ENCODE measurements at places on chromosomes 1 and 21.

DNA sequence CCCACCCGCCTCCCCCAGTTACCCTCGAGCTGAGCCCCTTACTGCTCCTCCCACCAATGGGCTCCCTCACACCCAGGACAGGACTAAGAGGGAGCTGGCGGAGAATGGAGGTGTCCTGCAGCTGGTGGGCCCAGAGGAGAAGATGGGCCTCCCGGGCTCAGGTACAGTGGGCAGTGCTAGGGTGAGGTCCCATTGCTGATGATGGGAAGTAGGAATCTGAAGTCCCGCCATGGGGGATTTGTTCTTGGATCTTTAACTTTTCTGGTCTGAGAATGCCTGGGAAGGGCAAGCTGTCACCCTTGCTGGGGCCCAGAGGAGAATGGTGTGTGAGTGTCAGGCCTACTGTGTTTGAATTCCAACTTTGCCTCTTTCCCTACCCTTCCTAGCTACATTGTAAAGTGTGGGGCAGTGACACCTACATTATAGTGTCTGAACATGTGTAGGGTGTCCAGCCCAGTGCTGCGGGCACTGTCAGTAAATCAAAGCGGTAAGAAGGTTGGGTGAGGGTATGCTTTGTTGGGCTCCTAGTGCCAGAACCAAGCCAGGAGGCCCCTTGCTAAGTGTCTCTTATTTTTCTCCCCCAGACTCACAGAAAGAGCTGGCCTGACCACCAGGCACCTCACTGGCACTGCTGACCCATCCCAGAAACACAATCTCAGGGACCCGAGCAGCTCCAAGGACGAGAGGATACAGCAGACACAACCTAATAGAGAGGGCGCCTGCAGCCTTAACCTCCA lies 44.7 kb downstream of the YARS1 start:
- no peak for DNase-seq

GRCh38 chr1:226600254-226600653 lies 51.7 kb downstream of the STUM start:
- no peak for DNase-seq

DNA sequence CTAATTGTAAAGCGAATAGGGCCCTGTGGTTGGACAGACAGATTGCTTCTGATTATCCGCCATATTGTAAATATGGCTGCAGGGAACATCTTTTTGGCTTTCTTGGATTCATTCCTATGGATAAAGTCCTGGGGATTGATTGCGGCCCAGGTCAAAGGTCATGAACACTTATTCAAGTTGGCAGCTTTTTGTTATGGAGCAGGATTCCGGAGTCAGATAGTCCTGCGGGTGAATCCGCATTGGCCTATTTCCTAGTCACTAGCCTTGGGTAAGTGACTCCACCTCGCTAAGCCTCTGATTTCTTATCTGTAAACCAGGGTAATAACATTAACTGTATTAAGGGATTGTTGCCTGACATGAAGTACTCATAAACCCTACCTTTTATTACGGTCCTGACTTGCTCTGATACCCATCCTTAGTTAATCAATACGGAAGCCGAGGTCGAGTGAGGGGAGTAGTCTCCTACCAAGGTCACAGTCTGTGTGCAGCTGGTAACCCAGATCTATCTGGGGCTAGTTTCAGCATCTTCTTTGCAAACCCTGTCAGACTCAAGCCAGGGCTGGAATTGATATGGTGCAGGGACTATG lies 31.7 kb downstream of the EDN2 start:
- DNase-seq, result no peak

DNA sequence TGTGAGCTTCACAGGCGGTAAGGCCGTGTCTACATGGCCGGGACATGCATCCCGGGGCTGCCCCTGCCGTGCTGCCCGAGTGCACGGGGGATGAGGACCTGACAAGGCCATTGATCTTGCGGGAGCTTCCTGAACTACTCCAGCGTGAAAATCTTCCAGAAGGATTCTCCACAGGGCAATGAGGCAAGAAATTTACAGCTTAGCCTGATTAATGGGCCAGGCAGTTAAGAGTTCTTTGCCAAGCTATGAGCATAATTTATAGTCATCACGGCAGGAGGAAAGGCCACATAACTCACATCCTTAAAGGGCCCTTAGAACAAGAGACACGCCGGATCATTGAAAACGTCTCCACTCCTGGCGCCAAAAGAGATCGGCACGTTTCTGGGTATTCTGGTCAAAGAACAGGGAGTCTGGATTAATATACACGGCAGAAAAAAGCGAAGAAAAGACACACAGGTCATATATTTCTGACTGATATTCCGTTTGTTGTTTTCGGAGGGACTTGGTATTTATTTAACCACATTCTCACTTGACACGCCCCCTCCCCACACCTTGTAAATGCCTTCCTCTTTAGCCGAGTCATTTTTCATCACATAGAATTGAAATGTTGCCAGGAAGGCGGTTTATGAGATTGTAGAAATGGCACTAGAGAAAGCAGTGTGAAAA lies 180.5 kb downstream of the DYRK1A start:
- DNase-seq, result no peak

DNA sequence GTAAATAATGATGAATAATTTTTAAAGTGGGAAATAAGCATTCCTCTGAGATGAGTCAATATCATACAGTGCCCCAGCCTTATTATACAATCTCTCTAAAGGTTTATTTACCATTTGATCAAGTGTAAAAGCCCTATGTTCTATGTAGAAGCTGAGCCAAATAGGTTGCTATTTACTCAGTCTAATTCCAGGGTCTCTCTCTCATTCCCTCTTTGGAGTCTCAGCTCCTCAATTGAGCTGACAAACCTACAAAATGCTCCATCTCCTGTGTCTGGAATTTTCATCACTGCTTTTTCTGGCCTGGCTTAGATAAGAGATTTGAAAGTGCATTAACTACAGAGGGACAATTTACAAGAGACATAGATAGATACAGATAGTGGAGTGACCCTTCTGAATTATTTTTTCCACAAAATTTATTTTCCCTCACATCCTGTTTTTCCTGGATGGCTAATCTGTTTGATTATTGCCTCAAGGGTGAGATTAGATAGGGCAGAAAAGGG lies 24.8 kb upstream of the USH2A start:
- DNase-seq, result no peak

DNA sequence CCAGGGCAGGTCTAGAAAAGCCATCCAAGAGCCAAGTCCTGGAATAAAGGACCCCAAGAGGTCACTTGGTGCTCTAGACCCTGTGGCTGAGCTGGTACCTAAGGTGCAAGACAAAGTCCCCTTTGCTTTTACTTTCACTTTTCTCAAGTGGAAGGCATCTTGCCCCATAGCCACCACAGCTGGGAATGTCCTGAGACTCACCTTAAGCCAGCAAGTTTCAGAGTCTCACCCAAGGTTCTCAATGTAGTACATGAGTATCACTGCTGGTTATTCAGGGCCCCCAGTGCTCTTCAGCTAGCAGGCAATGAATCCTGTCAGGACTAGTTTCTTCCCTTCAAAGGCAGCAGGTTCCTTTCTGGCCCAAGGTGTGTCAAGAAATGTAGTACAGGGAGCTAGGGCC lies 67.5 kb downstream of the UROD start:
- no peak for DNase-seq

DNA sequence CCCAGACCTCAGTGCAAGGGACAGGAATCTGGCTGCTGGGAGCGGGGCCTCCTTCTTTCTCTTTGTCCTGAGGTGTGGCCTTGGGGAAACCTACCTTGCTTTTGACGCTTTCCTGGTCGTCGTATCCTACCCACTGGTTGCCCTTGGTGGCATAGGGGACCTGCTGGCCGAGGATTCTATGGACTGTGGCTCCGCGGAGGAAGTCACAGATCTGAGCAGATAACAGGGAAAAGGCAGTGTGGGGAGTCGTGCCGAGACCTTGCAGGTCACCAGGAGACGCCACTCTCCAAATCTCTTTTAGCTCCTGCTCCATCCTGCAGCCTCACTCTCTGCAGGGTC lies 4.0 kb upstream of the MYBPH start:
- no peak for DNase-seq

DNA sequence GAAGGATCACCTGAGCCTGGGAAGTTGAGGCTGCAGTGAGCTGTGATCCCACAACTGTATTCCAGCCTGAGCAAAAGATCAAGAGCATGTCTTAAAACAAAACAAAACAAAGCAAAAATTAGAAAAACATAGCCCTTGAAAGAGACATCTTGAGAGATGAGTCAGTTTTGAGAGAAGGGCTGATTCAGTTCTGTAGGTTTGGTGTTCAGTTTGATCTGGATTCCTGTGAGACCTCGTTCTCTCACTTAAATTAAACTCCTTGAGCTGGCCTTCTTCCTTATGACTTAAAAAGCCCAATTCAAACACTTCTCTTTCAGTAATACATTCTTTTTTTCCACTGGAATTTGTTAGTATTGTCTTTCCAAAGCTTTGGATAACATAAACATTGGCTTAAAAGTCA lies 164.2 kb downstream of the NRIP1 start:
- no peak for DNase-seq

DNA sequence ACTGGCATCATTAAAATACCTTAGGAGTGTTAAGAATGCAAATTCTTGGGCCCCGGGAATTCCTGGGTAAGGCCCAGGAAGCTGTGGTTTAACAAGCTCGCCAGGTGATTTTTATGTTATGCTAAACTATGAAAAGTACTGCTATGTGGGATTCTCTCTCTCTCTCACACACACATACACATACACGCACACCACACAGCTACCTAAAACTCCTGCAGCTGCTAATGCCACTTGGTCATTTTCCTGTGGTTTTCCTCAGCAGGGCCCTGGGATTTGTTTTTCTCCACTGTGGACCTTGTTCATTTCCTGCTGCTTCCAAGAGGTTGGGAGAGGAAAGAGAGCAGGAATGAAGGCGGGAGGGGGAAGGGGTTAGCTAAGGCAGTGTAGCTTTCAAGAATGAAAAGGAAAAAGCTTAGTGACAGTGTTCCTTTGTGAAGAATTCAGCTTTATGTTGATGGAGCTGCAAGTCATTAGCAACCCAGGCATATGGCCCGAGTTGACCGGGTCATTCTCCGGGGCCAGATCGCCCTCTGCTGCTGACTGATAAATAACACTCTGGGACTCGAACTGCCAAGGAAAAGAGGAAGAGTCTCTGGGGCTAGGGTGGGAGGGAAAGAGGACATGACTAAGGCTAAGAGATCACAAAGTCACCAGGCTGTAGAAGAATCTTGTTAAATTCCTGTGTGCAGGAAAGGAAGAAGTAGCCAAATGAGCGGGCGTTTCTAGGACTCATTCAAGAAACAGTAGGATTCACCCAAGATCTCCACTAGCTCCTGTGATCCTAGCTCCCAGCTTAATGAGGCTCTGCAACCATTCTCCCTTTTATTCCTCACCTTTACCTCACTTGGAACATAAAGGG lies 30.5 kb upstream of the LRIG2 start:
- peak; percentile 51 for DNase-seq

DNA sequence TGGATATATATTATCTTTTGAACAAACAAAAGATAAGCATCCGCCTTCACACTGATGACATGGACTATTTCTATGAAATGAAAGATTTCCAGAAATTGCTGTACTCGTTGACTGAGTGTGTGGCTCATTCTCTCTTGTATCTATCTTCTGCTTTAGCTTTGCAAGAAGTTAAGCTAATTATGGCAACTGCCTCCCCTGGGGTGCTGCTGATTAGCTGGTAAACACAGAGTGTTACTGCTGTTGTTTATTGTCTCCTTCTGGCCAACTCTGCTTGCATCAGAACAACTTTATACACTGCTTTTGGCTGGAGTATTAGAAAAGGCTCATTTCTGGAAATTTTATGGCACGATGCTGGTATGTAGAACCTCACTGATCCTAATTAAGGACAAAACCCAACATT lies 95.6 kb upstream of the SNX7 start:
- no peak for DNase-seq

DNA sequence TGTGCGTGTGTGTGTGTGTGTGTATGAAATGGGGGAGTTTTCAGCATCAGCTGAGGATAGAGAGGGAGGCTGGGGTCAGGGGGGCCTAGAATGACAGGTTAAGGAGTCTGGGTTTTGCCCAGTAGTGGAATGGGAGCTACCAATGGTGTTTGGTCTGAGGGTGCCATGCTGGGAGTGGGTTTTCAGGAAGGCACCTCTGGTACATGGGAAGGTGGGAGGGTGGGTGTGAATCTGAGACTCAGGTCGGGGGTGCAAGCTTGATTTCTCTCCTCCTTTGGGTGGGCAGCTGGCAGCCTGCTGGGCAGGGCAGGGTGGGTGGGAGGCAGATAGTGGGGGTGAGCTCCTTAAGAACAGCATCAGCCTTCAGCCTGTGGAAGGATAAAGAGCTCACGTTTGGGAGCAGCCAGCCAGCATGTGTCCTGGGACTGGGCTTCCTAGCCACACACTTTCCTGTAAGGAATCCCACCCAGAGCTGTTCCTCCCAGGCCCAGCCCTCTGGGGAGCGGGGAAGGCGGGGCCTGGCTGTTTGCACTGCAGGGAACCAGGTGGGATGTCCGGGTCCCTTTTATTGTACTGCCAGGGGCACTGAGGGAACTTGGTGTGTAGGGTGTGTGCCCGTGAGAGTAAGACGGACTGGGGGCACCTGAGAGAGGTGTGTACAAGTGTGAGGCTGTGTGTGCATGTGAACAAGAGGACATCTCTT lies 152.8 kb downstream of the FOXD2 start:
- DNase-seq, result no peak

GRCh38 chr1:24558902-24559791 lies 3.3 kb downstream of the NCMAP start:
- DNase-seq, result no peak

- no peak for DNase-seq
Measured at GRCh38 chr1:91173346-91173890, 151.6 kb upstream of the ZNF644 start.

- no peak for DNase-seq
Measured at GRCh38 chr1:156544592-156545102, 27.7 kb downstream of the IQGAP3 start.

GRCh38 chr1:107298526-107298925 lies 157.7 kb downstream of the NTNG1 start:
- DNase-seq, result no peak

- DNase-seq, result no peak
Measured at GRCh38 chr1:32635508-32636277, 14.7 kb downstream of the ZBTB8OS start.

GRCh38 chr1:22414244-22414751 lies 37.4 kb upstream of the ZBTB40 start:
- DNase-seq, result no peak

- DNase-seq, result no peak
Measured at GRCh38 chr1:194807530-194808220, 1621.3 kb upstream of the B3GALT2 start.

DNA sequence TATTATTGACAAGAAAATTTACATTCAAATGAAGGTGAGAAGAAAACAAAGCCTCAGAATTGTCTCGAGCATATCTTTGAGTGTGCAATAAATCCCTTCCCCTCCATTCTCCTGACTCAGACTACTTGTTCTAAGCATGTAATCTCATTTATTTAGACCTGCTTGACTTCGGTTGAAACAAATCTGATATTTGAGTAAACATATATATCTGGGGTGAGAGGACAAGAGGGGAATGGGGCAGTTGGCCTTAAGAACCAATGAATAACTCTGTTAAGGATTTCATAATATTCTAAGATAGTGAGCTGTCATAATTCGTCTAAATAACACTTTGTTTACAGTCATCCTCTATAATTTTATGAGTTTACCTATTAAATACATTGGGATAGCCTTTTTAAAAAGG lies 142.7 kb downstream of the SIPA1L2 start:
- DNase-seq, result no peak

DNA sequence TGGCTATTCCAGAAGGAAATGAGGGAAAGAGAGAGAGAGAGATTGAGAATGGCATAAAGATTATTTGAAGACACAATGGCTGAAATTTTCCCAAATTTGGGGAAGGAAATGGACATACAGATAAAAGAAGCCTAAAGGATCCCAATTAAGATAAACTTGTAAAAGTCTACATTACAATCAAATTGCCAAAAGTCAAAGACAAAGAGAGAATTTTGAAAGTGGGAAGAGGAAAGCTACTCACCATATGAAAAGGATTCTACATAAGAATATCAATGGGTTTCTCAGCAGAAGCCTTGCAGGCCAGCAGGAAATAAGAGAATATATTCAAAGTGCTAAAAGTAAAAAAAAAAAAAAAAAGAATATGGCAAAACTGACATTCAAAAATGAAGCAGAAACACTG lies 233.0 kb upstream of the NFIA start:
- DNase-seq, result no peak
